Caco-2 (cell line): ENCODE measurements at places on chromosomes 11 and 22.

DNA sequence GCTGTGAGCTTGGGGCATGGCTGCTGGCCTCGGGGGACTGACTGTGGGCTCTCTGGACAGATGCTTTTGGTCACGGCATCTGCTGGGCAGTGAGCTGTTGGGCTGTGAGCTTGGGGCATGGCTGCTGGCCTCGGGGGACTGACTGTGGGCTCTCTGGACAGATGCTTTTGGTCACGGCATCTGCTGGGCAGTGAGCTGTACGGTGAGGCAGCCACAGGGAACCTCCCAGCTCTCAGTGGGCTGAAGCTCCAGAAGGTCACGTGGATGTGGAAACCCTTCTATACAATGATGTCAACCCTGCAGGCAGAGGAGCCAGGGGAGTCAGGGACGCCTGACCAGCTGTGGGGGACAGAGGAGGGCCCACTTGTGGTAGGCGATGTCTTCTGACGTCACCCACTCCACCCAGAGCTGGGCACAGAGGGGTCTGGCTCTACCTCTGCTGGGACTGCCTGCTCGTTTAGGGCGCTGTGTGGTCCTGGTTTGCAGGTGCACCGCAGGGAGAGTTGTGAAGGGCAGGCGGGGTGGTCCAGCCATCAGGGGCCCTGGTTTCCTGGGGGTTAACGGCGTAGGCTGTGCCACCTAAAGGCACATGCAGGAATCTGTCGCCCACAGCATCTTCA is 1331.3 kb downstream of the BRD1 start:
- DNase-seq = no peak

DNA sequence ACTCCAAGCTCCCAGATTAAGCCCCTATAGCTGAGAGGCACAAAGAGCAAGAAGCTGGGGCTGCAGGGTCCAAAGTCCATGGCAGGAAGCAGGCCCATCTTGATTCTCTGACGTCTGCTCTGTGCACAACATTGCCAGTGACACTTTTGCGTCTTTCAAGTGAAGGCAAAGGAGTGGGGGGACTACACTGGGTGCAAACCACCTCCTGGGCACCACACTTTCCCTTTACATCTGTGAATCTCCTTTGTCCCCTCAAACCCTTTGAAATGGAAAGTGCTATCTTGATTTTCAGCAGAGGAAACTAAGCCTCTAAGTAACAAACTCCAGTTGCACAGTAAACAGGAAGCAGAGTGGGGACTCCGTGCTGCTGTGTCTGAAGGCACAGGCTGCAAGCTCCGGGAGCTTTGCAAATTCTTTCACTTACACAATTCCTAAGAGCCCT is 428.0 kb downstream of the LARGE1 start:
- DNase-seq = peak; percentile 41

DNA sequence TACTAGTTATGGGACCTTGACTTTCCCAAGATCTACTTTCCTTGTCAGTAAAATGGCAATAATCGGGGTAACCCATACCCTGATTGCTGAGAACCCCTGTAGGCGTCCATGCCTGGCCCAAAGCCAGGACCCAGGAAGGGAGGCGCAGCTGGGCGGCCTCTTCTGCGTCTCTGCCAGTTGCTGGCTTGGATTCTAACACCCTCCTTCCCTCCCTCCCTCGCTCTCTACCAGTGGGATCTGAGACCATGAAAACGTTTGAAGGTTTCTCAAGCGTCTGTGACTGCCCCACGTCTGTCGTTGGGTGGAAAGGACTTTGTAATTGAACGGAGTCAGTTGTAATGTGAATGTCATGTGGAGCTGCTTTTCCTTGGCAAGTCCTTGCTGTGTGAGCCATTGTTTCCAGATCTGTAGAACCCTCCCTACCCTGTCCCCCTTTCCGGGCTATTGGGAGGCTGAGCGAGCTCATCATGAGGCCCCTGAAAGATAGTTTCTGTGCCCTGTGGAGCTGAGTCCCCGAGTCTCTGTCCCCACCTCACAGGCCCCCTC is 47.8 kb downstream of the PARVB start:
- DNase-seq = no peak

GRCh38 chr22:32206774-32207758 is 2.2 kb upstream of the RFPL2 start:
- peak; percentile 41 for DNase-seq

DNA sequence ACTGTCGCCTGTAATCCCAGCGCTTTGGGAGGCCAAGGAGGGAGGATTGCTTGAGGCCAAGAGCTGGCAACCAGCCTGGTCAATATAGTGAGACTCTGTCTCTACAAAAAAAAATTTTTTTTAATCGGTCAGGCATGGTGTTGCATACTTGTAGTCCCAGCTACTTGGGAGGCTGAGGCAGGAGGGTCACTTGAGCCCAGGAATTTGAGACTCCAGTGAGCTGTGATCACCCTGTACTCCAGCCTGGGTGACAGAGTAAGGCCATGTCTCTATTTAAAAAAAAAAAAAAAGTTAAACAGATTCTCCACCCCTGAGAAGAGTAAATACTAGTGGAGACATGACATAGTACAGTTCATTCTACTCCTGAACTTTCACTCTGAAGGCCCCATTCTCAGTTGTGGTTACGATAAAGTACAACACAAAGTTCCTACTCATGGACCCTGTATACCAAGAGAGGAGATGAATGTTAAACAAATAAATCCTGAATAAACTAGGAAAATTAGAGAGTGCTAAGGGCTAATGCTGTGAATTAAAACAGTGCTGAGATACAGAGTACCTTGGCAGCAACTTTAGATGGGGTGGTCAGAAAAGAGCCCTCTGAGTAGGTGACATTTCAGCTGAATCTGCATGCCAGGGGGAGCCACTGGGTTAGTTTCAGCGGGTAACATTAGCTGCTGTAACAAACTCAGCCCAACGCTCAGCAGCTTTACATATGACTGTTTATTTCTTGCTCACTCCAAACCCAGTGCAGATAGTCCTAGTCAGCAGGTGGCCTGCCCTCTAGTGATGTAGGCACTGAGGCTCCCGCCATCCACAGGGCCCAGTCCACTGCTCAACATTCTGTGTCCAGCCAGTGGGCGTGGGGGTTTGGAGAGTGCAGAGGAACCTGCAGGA is 75.1 kb downstream of the DBX1 start:
- no peak for DNase-seq

GRCh38 chr11:27696115-27696514 is 4.1 kb downstream of the BDNF start:
- DNase-seq = no peak

- DNase-seq = no peak
These were observed 8.7 kb upstream of the CABP7 start for GRCh38 chr22:29710922-29711593.

- no peak for DNase-seq
These were observed 2.0 kb downstream of the CREB3L1 start for GRCh38 chr11:46279126-46280099.

GRCh38 chr22:31091106-31091975 is 10.2 kb downstream of the SMTN start:
- no peak for DNase-seq
